ENCODE measurements at places on chromosomes 4 and X.

GRCh38 chr4:48858130-48858529 lies 27.2 kb downstream of the OCIAD1 start:
- no peak for DNase-seq

DNA sequence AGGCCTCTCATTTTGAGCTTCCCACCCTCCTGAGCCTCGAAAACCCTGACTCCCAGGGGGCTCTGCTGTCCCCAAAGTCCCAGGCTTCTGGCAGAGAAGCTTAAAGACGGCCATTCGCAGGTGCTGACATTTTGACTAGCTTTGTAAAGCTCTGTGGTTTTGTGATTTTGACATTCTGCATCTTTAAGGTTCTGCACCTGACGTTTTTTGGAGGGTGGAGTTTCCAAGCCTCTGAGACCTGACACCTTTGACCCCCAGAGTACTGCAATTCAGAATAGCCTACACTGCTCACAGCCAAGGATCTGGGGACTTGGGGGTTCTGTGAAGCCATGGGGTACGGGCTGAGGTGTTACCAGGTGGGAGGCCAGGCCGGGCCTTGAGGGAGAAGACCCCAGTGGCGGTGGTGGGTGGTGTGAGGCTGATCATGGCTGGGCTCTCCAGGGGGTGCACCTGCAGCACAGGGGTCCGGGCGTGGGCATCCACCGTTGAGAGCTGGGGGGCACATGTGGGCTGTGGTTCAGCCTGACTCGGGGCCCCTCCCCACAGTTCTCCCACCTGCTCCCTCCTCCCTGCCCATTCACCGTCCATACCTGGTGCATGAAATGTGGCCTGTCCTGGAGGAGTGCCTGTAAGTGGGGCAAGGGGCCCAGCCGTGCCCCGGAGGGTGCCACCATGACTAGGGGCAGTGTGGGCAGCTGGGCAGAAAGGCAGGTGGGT lies 7.3 kb downstream of the FOXP3 start:
- no peak for DNase-seq

DNA sequence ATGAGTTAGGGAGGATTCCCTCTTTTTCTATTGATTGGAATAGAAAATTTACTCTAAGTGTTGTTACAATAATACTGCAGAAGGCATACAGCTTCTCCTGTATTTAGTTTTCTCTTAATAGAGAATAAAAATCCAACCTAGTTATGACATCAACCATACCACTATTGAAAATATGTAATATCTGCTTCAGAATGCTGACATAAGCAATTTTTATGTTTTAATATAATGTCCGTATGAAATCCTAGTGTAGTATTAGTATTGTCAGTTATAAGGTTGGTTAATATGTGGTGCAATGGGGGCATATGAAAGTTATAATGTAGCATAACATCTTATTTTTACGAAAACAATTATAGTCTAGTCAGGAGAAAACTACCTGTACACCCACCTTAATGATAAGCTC lies 68.2 kb downstream of the HEPH start:
- no peak for DNase-seq

- DNase-seq = no peak
These were observed 28.0 kb upstream of the AMBN start for GRCh38 chr4:70564033-70564432.

GRCh38 chrX:40871385-40872082 lies 136.2 kb upstream of the MED14 start:
- no peak for DNase-seq

GRCh38 chr4:89413518-89413917 lies 105.9 kb upstream of the GPRIN3 start:
- DNase-seq = no peak

- no peak for DNase-seq
These were observed 33.2 kb downstream of the PPARGC1A start for GRCh38 chr4:23856630-23857029.

DNA sequence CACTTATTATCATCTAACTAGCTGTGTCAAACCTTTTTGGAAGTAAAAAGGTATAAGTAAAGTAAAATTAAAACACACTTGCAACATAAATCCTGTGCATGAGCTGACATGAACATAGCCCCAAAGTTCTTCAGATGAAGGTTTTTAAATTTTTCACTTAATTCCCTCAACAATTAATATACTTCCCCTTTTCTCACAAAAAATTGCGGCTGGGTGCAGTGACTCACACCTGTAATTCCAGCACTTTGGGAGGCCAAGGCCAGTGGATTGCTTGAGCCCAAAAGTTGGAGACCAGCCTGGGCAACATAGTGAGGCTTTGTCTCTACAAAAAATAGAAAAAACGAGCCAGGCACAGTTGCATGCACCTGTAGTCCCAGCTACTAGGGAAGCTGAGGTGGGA lies 16.8 kb downstream of the RASGEF1B start:
- DNase-seq = no peak

- peak; percentile 76 for DNase-seq
These were observed 28.2 kb downstream of the NSD2 start for GRCh38 chr4:1899149-1900086.

- no peak for DNase-seq
These were observed 8.8 kb downstream of the TMPRSS11D start for GRCh38 chr4:67874986-67875385.

- DNase-seq = peak; percentile 84
These were observed 444.7 kb upstream of the RPS6KA3 start for GRCh38 chrX:20711366-20711765.

- DNase-seq = no peak
These were observed 52.2 kb downstream of the DCUN1D4 start for GRCh38 chr4:51895158-51895557.

- no peak for DNase-seq
These were observed 1.2 kb upstream of the CD40LG start for GRCh38 chrX:136646602-136647239.
